ENCODE measurements at places on chromosomes 7 and 10.
A peak's percentile ranks its signal among the peaks of the same experiment; 100 is the strongest.

DNA sequence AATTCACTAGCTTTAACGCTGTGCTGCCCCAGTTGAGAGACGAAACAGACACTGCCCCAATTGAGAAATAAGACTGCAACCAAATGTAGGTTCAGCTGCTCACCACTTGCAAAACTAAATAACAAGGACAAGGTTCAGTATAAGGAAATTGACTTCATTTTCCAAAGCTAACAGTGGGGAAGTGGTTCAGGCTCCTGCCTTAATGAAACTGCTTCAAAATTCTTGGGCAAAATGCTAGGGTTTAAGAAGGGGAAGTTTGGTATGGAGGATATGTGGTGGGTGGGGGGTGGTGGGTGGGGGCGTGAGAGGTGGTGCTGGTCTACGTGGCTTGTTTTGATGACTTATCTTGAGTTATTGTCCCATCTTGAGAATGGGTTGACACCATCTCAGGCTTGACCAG is 21.8 kb downstream of the MRPL32 start:
- H3K4me1 ChIP-seq = no peaks in the 10 kb centered on the region
- no peak overlapping the region for H3K27ac ChIP-seq
- no peaks in the 10 kb centered on the region for H3K27me3 ChIP-seq
- no peak overlapping the region for H3K4me3 ChIP-seq
- no peak for DNase-seq

- no peak overlapping the region for H3K27ac ChIP-seq
- H3K36me3 ChIP-seq = no peaks in the 10 kb centered on the region
- peaks cover 11% of the 10 kb centered on the region for H3K4me1 ChIP-seq
- DNase-seq = no peak
- H3K27me3 ChIP-seq = peaks cover 93% of the 10 kb centered on the region
- no peak overlapping the region for H3K4me3 ChIP-seq
These were observed 97.5 kb downstream of the CTBP2 start for GRCh38 chr10:125062914-125063230.

- no peak for DNase-seq
- no peak overlapping the region for H3K4me3 ChIP-seq
- no peaks in the 10 kb centered on the region for H3K27me3 ChIP-seq
- H3K27ac ChIP-seq = no peak overlapping the region
- H3K36me3 ChIP-seq = no peaks in the 10 kb centered on the region
These were observed 633 bp upstream of the EBLN1 start for GRCh38 chr10:22218448-22218847.

- H3K27me3 ChIP-seq = no peaks in the 10 kb centered on the region
- no peaks in the 10 kb centered on the region for H3K36me3 ChIP-seq
- H3K27ac ChIP-seq = no peak overlapping the region
- H3K4me3 ChIP-seq = peak overlapping the region; percentile 48
- H3K4me1 ChIP-seq = no peaks in the 10 kb centered on the region
These were observed 1167.0 kb downstream of the SORCS3 start for GRCh38 chr10:105807935-105808587.

DNA sequence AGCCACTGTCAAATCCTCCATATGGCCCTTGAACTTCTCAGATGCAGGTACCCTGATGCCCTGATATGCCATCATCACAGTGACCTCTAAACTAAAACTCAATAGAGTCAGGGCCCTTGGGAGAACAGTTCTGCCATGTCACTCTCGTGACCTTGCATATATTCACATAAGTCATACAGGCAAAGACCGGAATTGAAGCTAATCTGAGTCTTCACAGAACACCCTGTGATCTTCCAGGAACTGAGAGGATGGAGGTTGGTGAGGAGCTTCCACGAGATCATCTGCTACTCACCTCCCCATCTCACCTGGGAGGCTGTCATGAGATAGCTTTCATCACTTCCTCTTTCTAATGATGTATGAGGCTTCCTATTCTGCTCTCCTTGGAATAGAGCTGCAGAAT is 228.7 kb upstream of the CCDC6 start:
- H3K4me1 ChIP-seq = peaks cover 31% of the 10 kb centered on the region
- peak overlapping the region; percentile 23 for H3K27ac ChIP-seq
- H3K36me3 ChIP-seq = no peaks in the 10 kb centered on the region
- peak; percentile 31 for DNase-seq
- H3K27me3 ChIP-seq = no peaks in the 10 kb centered on the region

DNA sequence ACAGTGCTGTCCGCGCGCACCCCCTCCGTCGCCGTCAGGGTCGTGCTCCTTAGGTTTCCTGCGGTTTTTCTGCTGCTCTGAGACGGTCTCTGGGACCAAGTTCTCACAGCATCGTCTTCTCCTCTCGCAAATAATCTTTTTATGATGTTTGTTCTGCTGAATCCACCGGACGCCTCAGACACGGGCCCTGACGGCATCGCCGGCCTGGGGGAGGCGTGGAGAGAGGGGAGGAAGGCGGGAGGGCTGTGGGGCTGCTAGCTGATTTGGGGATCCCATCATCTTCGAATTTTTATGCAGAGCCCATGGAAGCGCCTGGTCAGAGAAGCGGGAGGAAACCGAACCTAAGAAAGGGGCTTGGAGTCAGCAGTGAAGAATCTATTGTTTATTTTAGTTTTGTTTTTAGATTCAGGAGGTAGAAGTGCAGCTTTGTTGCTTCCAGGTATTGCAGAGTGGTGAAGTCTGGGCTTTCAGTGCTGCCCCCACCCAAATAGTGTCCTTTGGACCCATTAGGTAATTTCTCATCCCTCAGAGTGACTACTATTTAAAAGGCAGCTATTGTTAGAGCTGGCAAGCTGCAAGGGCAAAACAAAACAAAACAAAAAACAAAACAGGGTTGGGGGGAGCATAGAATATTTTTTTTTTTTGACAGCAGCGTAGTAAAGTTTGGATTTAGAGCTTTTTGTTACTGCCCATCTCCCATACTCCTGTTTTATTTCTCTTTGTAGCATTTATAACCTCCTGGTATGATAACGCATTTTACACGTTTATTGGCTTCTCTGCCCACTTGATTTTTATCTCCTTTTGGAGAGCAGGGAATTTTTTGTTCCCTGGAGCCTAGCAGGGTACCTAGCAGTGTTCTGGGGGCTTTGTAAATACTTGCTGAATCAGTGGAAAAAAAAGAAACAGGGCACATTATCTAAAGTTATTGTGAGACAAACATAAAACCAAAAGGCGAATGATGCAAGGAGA is 92.6 kb downstream of the SPAG6 start:
- no peaks in the 10 kb centered on the region for H3K27me3 ChIP-seq
- peak overlapping the region; percentile 83 for H3K27ac ChIP-seq
- DNase-seq = peak; percentile 7
- no peaks in the 10 kb centered on the region for H3K36me3 ChIP-seq
- peaks cover 7% of the 10 kb centered on the region for H3K4me1 ChIP-seq

GRCh38 chr7:88756802-88757201 is 2.7 kb upstream of the ZNF804B start:
- H3K36me3 ChIP-seq = no peaks in the 10 kb centered on the region
- no peak for DNase-seq
- H3K27me3 ChIP-seq = no peaks in the 10 kb centered on the region
- no peak overlapping the region for H3K4me3 ChIP-seq

DNA sequence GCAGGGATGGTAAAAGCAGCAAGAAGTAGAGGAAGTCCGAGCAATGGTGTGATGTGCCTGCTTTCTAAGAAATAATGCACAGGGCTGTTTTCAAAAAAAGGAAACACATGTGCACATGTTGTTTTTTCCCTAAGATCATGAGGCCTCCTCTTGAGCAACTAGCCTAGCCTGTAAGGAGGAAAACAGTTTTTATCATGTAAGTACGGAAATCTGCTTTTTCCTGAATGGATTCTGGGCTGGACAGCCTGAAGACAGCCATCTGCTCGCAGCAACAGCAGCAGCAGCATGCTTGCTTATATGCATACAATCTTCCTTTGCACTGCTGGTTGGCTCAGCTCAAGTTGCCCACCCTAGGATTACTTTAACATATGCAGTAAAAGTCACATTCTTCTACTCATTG is 87.1 kb downstream of the HIBADH start:
- no peaks in the 10 kb centered on the region for H3K36me3 ChIP-seq
- no peaks in the 10 kb centered on the region for H3K4me1 ChIP-seq
- DNase-seq = no peak

GRCh38 chr10:88505680-88506215 is 77.4 kb downstream of the RNLS start:
- H3K27me3 ChIP-seq = no peaks in the 10 kb centered on the region
- no peak overlapping the region for H3K4me3 ChIP-seq
- no peak for DNase-seq
- no peaks in the 10 kb centered on the region for H3K36me3 ChIP-seq
- H3K27ac ChIP-seq = no peak overlapping the region

DNA sequence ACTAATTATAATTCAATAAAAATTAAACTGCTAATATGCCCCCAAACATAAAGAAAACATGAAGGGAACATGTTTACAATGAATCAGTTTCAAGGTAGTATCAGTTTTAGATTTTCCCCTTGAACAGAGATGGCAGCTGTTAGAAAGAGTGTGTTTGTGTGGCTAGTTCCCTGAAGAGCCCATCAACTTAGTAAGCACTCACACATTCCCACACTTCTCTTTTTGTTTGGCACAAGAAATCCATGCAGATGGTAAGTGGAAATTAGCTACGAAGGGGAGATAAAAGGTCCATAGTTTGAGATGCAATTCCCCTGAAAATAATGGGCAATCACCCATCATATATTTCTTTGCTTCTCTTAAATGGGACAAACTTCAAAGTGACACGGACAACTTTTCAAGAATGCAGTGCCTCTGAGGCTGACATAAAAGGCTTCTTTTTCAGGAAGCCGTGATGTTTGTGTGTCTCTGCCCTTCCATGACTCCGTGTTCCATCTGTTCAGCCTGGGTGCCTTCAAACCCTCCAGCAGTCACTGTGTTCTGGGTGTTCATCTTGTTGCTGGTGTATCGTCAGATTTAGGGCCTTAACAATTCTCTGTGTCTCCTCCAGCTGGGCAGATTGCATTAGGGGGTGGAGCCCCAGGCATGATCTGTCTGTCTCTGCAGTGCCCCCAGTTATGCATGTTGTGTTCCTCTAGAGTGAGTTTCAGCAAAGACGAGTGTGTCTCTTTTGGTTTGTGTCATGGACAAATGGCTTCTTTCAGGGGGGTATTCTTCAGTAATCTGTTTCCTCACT is 259.5 kb upstream of the NPY start:
- H3K27ac ChIP-seq = no peak overlapping the region
- no peaks in the 10 kb centered on the region for H3K36me3 ChIP-seq
- no peaks in the 10 kb centered on the region for H3K4me1 ChIP-seq

DNA sequence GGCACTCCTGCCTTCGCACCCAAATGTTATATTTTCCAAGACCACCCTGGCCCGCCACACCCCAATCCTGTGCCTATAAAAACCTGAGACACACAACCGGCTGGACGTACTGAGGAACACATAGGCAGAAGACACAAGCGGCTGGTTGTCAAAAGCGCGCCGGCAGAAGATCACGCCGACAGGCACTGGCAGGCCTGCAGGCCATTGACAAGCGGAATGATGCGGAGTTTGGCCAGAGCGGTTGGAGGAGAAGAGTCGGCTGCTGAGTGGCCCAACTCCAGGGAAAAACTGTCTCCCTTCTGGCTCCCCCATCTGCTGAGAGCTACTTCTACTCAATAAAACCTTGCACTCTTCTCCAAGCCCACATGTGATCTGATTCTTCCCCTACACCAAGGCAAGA is 39.7 kb upstream of the SAMD8 start:
- no peaks in the 10 kb centered on the region for H3K36me3 ChIP-seq
- no peaks in the 10 kb centered on the region for H3K27me3 ChIP-seq
- H3K27ac ChIP-seq = no peak overlapping the region
- DNase-seq = no peak
- H3K4me1 ChIP-seq = no peaks in the 10 kb centered on the region
- no peak overlapping the region for H3K4me3 ChIP-seq

GRCh38 chr7:83882551-83882950 is 233.6 kb upstream of the SEMA3E start:
- no peak overlapping the region for H3K4me3 ChIP-seq
- DNase-seq = no peak
- H3K27ac ChIP-seq = no peak overlapping the region
- H3K27me3 ChIP-seq = no peaks in the 10 kb centered on the region

DNA sequence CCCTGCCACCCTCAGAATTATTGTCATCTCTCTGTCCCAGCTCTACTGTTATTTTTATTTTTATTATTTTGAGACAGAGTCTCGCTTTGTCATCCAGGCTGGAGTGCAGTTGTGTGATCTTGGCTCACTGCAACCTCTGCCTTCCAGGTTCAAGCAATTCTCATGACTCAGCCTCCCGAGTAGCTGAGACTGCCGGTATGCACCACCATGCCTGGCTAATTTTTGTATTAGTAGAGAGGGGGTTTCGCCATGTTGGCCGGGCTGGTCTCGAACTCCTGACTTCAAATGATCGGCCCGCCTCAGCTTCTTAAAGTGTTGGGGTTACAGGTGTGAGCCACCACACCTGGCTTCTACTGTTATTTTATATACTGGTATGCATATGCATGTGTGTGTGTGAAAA is 11.0 kb downstream of the CALHM2 start:
- 0 out of 2 replicates have a peak, but pooled peaks cover 9% of the 10 kb centered on the region for H3K36me3 ChIP-seq
- no peak for DNase-seq
- no peaks in the 10 kb centered on the region for H3K27me3 ChIP-seq
- no peak overlapping the region for H3K4me3 ChIP-seq
- H3K27ac ChIP-seq = no peak overlapping the region
- H3K4me1 ChIP-seq = no peaks in the 10 kb centered on the region

- H3K27me3 ChIP-seq = no peaks in the 10 kb centered on the region
- H3K36me3 ChIP-seq = no peaks in the 10 kb centered on the region
- no peak overlapping the region for H3K27ac ChIP-seq
- H3K4me1 ChIP-seq = no peaks in the 10 kb centered on the region
- no peak for DNase-seq
These were observed 164.6 kb upstream of the C1GALT1 start for GRCh38 chr7:7017707-7018280.

DNA sequence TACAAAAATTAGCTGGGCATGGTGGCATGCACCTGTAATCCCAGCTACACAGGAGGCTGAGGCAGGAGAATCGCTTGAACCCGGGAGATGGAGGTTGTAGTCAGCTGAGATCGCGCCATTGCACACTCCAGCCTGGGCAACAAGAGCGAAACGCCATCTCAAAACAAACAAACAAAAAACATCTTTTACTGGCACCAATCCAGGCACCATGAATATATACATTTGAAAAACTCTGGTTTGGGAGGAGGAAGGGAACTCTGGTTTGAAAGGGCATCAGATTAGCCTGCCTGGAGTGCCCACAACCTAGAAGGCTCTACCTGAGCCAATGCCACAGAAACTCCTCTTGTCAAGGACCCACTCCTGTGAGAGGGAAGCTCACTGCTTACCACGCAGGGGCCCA is 15.9 kb downstream of the POLL start:
- H3K36me3 ChIP-seq = no peaks in the 10 kb centered on the region
- H3K4me3 ChIP-seq = no peak overlapping the region
- no peaks in the 10 kb centered on the region for H3K4me1 ChIP-seq
- no peak for DNase-seq
